ENCODE measurements at places on chromosomes 5 and 9.
A peak's percentile ranks its signal among the peaks of the same experiment; 100 is the strongest.

GRCh38 chr5:62717301-62717933 is 138.8 kb downstream of the LRRC70 start:
- DNase-seq = no peak

GRCh38 chr5:1019001-1019905 is 10.7 kb downstream of the NKD2 start:
- no peak for DNase-seq

- DNase-seq = no peak
Measured at GRCh38 chr9:14399756-14400657, 86.1 kb upstream of the NFIB start.

DNA sequence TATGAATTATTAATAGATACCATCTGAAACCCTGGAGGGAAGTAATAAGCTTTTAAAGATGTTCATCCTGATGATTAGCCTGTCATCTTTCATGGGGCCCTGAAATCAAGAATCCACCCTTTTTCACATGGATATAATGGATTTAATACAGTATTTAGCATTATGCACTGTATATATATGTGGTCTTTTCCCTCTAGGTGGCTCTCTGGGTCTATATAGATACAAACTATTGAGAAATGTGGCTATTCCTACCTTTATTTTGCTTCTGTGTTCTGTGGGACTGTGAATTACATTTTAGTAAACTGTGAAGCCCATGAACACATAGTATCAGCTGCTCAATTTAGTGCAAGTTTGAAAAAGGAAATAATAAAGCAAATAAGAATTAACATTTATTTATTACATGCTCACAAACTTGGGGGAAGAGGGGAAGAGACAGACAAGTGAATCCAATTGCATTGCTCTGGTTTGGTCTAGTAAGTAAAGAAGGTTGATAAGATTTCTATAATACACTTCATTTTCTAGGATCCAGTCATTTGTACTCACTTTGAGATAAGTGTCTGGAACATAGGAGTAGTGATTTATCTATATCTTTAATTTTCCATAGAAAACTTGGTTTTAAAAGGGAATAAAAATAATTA is 112.2 kb downstream of the SCAMP1 start:
- no peak for DNase-seq

DNA sequence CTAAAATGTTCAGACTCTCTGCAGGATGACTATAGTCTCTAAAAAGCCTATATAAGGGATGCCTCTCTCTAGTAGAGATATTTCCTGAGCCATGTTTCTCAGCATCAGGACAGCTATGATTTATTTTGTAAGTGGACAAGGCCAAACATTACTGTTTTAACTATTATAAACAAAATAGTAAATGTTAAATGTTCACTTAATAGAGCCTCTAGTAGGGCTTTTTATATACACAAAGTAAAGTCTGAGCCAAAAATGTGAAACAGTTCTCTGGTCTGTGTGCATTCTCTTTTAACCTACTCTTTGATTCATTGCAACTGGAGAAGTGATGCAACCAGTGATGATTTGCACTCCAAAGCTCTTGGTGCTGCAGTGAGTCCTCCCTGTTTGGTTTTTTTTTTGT is 220.5 kb downstream of the GDNF start:
- no peak for DNase-seq

DNA sequence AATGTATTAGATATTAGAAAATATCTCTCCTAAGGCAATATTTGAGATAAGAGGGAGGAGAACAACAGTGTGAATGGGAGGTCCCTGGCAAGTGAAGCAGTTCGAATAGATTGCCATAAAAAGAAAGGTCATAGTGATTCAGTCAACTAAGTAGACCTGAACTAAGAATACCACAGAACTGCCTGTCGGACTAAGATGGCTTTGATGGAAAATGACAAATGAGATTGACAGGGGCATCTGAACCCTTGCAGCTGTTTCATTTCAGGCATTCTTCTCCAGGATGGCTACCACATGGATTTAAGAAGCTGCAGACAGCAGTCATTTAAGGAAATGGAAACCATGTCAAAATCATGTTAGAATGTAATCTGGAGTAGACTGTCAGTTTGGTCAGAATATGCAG is 308.4 kb upstream of the MEF2C start:
- DNase-seq = no peak

DNA sequence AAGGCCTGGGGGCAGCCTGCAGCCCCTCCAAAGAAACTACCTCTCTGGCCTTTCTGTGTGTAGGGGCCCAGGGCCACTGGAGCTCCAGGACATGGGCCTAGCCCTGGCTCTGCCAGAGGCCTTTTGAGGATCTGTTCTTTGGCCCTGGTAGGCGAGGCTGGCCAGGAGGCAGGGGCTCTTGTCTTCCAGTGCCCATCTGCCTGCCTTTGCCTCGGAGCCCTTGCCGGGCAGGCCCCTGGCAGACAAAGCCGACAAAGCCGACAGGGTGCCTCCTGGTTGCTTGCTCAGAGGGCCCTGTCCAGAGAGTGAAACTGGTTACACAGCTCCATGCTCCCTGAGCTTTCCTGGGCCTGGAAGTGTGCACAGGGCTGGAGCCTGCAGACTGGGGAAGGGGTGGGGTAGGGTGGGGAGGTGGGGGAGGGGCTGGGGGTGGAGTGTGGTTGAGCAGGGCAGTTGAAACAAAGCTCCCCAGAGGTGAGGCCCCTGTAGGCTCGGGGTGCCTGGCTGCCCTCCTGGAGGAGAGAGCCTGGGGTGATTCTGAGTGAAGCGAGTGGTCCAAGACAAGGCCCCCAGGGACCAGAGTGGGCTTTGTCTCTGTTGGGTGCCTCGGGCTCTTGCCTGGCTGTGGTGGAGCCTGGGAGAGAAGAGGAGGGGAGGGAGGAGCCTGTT is 29.3 kb downstream of the PTPA start:
- peak; percentile 60 for DNase-seq

- peak; percentile 21 for DNase-seq
Measured at GRCh38 chr9:27033815-27034403, 28.4 kb upstream of the LRRC19 start.

DNA sequence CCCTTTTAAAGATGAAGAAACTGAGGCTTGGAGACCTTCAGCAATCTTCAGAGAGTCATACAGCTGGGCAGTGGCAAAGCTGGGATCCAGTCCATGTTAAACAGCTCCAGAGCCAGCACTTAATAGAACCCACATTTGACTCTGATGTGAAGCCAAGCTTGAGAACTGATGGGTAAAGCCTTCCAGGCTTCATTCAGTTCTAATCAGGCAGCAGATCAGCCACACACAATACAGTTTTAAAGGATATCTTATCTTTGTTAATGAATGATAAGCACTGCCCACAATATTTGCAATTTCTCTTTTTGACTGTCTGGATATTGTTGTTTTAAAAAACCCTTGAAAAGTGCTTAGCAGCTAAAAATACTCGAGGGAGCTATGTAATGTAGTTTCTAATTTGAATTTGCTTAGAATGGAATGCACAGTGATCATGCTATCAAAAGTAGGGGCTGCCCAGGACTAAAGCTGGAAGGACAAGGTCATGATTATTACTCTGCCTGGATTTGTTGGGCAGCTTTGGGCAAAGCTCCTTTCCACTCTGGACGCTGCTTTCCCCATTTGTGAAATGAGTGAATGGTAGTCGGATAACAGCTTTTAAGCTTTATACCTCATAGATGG is 31.3 kb upstream of the HTR4 start:
- DNase-seq = no peak

DNA sequence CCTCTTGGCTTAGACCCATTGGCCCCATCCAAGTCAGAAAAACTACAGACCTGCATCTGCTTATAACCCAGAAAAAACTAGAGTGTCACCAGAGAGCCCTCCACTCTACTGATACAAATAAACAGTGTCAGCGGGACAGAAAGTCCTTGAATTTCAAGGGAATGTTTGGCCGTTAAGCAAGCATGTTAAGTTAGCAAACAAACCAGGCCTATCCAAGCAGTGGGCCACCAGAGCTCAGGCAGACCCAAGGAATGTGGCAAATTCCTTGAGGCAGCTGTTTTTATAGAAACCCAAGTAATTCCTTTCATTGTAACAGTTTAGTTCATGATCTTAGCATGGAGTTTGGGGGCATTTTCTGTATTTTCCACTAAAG is 70.9 kb downstream of the PRLR start:
- no peak for DNase-seq

Data from activated T-cell treated with anti-CD3 and anti-CD28 coated beads, Interleukin-2, amount 50 U/mL, for 1 hour (primary cell).